CD4-positive, alpha-beta memory T cell (primary cell): ENCODE measurements at places on chromosomes 11 and 22.
A peak's percentile ranks its signal among the peaks of the same experiment; 100 is the strongest.

DNA sequence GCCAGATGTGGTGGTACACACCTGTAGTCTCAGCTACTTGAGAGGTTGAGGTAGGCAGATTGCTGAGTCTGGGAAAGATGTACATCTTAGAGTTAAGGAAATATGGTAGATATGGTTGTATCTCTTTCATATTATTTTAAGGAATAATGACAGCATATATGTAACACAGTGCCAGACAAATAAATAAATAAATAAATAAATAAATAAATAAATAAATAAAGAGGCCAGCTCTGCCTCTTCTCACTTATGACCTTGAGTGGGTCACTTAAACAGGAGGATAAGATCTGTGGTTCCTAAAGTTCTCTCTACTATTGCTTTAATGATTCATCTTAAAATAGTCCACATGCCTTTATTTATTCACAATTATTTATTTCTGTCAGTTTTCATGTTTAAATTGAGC is 890.9 kb upstream of the TENM4 start:
- no peaks in the 10 kb centered on the region for H3K4me1 ChIP-seq
- H3K4me3 ChIP-seq = no peak overlapping the region
- no peak overlapping the region for H3K27ac ChIP-seq
- H3K27me3 ChIP-seq = no peaks in the 10 kb centered on the region

GRCh38 chr11:131449036-131450019 is 78.9 kb downstream of the NTM start:
- H3K27ac ChIP-seq = no peak overlapping the region
- no peaks in the 10 kb centered on the region for H3K4me1 ChIP-seq
- no peaks in the 10 kb centered on the region for H3K36me3 ChIP-seq

GRCh38 chr11:34536056-34536455 is 22.5 kb upstream of the ELF5 start:
- DNase-seq = no peak
- no peaks in the 10 kb centered on the region for H3K36me3 ChIP-seq
- no peak overlapping the region for H3K4me3 ChIP-seq
- no peaks in the 10 kb centered on the region for H3K4me1 ChIP-seq
- H3K27me3 ChIP-seq = no peaks in the 10 kb centered on the region
- H3K27ac ChIP-seq = no peak overlapping the region

GRCh38 chr11:110187731-110188130 is 94.5 kb downstream of the ZC3H12C start:
- H3K27ac ChIP-seq = no peak overlapping the region
- no peaks in the 10 kb centered on the region for H3K27me3 ChIP-seq
- H3K36me3 ChIP-seq = no peaks in the 10 kb centered on the region
- H3K4me3 ChIP-seq = no peak overlapping the region

- H3K36me3 ChIP-seq = no peaks in the 10 kb centered on the region
- H3K27ac ChIP-seq = no peak overlapping the region
- no peaks in the 10 kb centered on the region for H3K4me1 ChIP-seq
These were observed 35.4 kb upstream of the CARS1 start for GRCh38 chr11:3092603-3093141.

GRCh38 chr22:39908136-39908535 is 7.3 kb downstream of the GRAP2 start:
- H3K27ac ChIP-seq = peak overlapping the region; percentile 75
- peaks cover 77% of the 10 kb centered on the region for H3K4me1 ChIP-seq
- H3K4me3 ChIP-seq = peak overlapping the region; percentile 57
- no peaks in the 10 kb centered on the region for H3K36me3 ChIP-seq
- DNase-seq = no peak

DNA sequence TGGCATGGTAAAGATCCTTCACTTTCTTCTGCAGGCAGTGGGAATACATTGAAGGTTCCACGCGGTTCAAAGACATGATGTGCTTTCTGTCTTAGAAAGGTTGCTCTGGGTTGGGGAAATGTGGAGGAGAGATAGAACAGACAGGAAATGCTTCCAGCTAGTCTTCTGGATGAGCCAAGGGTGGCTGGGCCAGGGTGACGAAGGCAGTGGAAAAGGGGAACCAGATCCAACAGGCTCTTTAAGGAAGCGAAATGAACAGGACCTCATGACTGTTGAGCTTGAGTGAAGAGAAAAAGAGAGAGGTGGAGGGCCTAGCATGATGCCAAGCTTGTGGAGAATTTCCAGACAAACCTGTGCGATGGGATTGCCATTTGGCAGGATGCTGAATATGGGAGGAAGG is 56.4 kb upstream of the LMO1 start:
- no peak overlapping the region for H3K27ac ChIP-seq
- H3K36me3 ChIP-seq = no peaks in the 10 kb centered on the region
- no peak for DNase-seq
- H3K4me3 ChIP-seq = no peak overlapping the region
- no peaks in the 10 kb centered on the region for H3K4me1 ChIP-seq
- no peaks in the 10 kb centered on the region for H3K27me3 ChIP-seq

- no peaks in the 10 kb centered on the region for H3K36me3 ChIP-seq
- no peak for DNase-seq
- H3K4me3 ChIP-seq = no peak overlapping the region
- no peaks in the 10 kb centered on the region for H3K4me1 ChIP-seq
These were observed 3.4 kb upstream of the NXPE1 start for GRCh38 chr11:114563077-114563476.

DNA sequence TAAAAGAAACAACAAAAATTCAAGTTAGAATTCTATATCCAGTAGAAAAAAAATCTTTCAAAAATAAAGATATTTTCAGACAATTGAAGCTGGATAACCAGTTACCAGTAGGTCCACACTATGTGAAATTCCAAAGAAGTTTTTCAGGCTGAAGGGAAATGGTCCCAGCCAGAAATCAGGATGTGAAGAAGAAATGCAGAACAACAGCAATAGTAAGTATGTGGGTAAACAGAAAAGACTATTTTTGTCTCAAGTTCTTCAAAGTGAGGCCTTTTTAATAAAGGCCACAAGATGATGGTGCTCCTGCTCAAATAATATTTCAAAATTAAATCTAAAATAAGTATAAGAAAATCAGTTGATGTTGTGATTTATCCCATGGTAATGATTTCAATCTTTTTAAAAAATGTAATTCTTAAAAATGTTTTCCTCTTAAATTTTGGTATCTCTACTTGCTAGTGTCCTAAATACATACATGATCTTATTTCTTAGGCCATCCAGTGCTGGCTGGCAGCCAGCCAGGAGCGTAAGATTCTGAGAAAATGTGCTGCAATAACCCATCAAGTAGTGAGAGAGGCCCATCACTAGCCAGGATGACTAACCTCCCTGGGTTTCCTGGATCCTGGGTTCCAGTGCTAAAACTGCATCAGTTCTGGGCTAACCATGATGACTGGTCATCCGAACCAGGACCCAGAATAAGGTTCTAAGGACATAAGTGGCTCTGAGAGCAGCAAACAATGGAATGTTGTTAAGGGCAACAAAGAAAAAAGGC is 15.6 kb upstream of the UCP3 start:
- H3K4me3 ChIP-seq = no peak overlapping the region
- H3K27me3 ChIP-seq = no peaks in the 10 kb centered on the region
- no peaks in the 10 kb centered on the region for H3K36me3 ChIP-seq
- peaks cover 36% of the 10 kb centered on the region for H3K4me1 ChIP-seq
- no peak overlapping the region for H3K27ac ChIP-seq

GRCh38 chr11:2795491-2795991 is 90.0 kb downstream of the CDKN1C start:
- DNase-seq = no peak
- H3K4me1 ChIP-seq = peaks cover 4% of the 10 kb centered on the region
- no peaks in the 10 kb centered on the region for H3K36me3 ChIP-seq
- no peaks in the 10 kb centered on the region for H3K27me3 ChIP-seq
- H3K27ac ChIP-seq = no peak overlapping the region

- H3K4me3 ChIP-seq = no peak overlapping the region
- H3K27ac ChIP-seq = no peak overlapping the region
These were observed 8.7 kb upstream of the PIWIL4 start for GRCh38 chr11:94558468-94558867.

DNA sequence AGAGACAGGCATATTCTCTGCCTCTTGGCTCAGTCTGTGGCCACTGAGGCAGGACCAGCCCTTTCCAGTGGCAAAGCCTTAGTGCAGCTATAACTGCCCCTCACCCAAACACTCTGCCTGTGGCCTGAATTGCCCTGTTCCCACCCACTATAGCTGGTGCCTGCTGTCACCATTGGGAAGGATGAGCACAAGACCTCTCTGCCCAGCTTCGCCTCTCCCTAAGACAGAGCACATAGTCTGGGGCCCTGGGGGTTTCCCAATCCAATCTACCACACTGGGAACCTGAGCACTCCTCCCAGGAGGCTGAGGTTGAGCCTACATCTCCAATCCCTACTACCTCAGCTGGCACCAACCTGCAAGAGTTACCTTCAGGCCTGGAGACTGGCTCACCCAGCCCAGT is 670.4 kb downstream of the JRKL start:
- no peak for DNase-seq
- H3K27me3 ChIP-seq = no peaks in the 10 kb centered on the region
- no peak overlapping the region for H3K27ac ChIP-seq
- no peaks in the 10 kb centered on the region for H3K4me1 ChIP-seq
- no peak overlapping the region for H3K4me3 ChIP-seq
- no peaks in the 10 kb centered on the region for H3K36me3 ChIP-seq

- H3K36me3 ChIP-seq = no peaks in the 10 kb centered on the region
- H3K4me1 ChIP-seq = no peaks in the 10 kb centered on the region
- no peak overlapping the region for H3K4me3 ChIP-seq
- no peaks in the 10 kb centered on the region for H3K27me3 ChIP-seq
- no peak overlapping the region for H3K27ac ChIP-seq
These were observed 34.3 kb downstream of the IZUMO1R start for GRCh38 chr11:94338651-94339050.

DNA sequence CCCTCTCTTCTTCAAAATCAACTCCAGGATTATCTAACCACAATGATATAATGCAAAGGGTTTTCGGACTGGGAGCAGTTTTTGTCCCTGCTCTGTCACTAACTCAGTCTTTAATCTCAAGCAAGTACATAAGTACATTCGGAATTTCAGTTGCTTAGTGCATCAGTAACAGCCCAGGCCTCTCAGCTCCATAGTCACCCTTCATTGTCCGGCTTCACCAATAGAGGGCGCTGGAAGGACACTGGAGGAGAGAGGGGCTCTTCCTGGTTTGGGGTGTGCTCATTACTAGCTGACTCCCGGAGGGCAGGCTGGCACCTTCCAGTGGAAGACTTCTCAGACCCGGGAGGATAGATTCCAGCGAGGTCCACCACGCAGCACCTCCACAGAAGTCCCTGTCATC is 90.4 kb upstream of the PDGFD start:
- no peaks in the 10 kb centered on the region for H3K27me3 ChIP-seq
- H3K27ac ChIP-seq = no peak overlapping the region
- no peaks in the 10 kb centered on the region for H3K36me3 ChIP-seq
- no peaks in the 10 kb centered on the region for H3K4me1 ChIP-seq

- no peak overlapping the region for H3K27ac ChIP-seq
- H3K4me1 ChIP-seq = no peaks in the 10 kb centered on the region
- H3K36me3 ChIP-seq = no peaks in the 10 kb centered on the region
- no peak for DNase-seq
- no peak overlapping the region for H3K4me3 ChIP-seq
These were observed 541.4 kb upstream of the CCDC90B start for GRCh38 chr11:83827520-83827919.

- no peaks in the 10 kb centered on the region for H3K27me3 ChIP-seq
- no peak for DNase-seq
- H3K4me3 ChIP-seq = no peak overlapping the region
- no peak overlapping the region for H3K27ac ChIP-seq
These were observed 113.0 kb downstream of the ATXN10 start for GRCh38 chr22:45784357-45785277.

GRCh38 chr11:19938866-19939265 is 221.4 kb downstream of the DBX1 start:
- no peaks in the 10 kb centered on the region for H3K4me1 ChIP-seq
- no peaks in the 10 kb centered on the region for H3K27me3 ChIP-seq
- DNase-seq = no peak
- H3K4me3 ChIP-seq = no peak overlapping the region

- H3K27ac ChIP-seq = no peak overlapping the region
- H3K36me3 ChIP-seq = no peaks in the 10 kb centered on the region
- H3K4me3 ChIP-seq = no peak overlapping the region
- no peak for DNase-seq
These were observed 749.9 kb downstream of the METTL15 start for GRCh38 chr11:28858076-28858475.

DNA sequence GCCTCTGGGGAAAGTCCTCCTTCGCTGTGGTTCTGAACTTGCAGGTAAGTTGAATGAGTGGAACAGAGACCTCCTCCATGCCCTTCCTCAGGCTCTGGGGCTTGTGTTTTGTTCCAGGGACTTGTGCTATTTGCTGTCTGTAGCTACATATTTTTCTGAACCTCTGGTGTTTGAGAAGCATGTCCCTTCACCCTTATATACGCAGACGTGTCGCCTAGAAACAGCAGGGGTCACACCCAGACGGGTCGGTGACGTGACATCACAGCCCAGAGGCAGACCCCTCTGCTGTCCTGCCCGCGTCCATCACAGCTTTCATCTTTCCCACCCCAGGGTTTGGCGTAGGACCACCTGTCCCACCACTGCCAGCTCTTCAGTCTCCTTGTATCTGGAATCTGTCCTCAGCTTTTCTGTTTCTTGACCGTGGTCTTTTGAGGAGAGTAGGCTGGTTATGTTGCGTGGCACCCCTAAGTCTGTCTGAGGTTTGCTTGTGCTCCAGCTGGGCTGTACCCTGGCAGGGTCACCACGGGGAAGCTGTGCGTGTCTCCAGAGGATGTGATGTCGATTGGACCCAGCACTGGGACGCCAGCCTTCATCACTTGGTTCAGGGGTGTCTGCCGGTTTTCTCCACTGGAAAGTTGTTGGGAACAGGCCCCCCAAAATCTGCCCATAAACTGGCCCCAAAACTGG is 13.4 kb upstream of the MUC5B start:
- no peak overlapping the region for H3K27ac ChIP-seq
- no peak for DNase-seq
- no peak overlapping the region for H3K4me3 ChIP-seq
- H3K4me1 ChIP-seq = no peaks in the 10 kb centered on the region

- H3K4me1 ChIP-seq = peaks cover 16% of the 10 kb centered on the region
- no peak for DNase-seq
- H3K27me3 ChIP-seq = no peaks in the 10 kb centered on the region
- H3K36me3 ChIP-seq = no peaks in the 10 kb centered on the region
- H3K4me3 ChIP-seq = no peak overlapping the region
- H3K27ac ChIP-seq = no peak overlapping the region
These were observed 47.9 kb downstream of the OSBP2 start for GRCh38 chr22:30742291-30743256.

DNA sequence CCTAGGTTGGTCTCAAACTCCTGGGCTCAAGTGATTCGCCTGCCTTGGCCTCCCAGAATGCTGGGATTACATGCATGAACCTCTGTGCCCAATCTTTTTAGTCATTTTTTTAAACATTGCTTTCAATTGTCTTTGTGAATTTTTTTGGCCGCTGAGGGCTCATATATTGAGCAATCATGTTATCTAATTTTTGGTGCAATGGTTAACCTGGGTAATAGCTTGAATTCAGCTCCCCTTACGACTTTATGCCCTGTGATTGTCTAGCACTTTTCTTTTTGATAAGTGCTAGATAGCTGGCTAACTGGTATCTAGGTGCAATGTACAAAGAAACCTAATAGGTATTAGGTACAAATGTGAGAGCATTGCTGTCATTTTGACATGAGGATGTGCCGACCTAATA is 35.3 kb upstream of the CAT start:
- H3K27me3 ChIP-seq = no peaks in the 10 kb centered on the region
- H3K36me3 ChIP-seq = no peaks in the 10 kb centered on the region
- no peak overlapping the region for H3K27ac ChIP-seq
- H3K4me3 ChIP-seq = no peak overlapping the region

- H3K27ac ChIP-seq = no peak overlapping the region
- no peak overlapping the region for H3K4me3 ChIP-seq
- H3K4me1 ChIP-seq = no peaks in the 10 kb centered on the region
These were observed 267.8 kb downstream of the TBC1D22A start for GRCh38 chr22:47030143-47030661.

GRCh38 chr11:86418917-86419316 is 44.2 kb downstream of the CCDC81 start:
- no peaks in the 10 kb centered on the region for H3K27me3 ChIP-seq
- no peaks in the 10 kb centered on the region for H3K36me3 ChIP-seq
- no peaks in the 10 kb centered on the region for H3K4me1 ChIP-seq
- no peak overlapping the region for H3K4me3 ChIP-seq
